GM13977 (cell line): ENCODE measurements at places on chromosomes 13 and 19.
A peak's percentile ranks its signal among the peaks of the same experiment; 100 is the strongest.

DNA sequence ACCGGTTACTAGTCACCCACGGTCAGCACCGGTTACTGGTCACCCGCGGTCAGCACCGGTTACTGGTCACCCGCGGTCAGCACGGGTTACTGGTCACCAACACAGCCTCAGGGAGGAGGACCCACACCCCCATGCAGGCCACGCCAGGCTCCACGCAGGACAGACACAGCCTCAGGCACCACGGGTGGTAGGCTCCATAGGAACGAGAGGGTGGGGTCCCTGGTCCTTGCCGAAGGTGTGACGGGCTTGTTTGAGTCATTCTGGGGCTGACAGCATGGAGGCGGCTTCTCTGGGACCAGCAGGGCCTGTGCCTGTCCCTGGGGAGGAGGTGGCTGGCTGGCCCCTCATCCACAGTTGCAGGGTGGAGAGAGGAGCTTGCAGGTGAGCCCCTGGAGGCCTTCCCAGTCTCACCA is 122.8 kb upstream of the SOX1 start:
- DNase-seq: no peak

GRCh38 chr19:46845959-46846459 is 4.6 kb downstream of the AP2S1 start:
- DNase-seq: no peak

- peak; percentile 62 for DNase-seq
Observed at GRCh38 chr19:50906217-50906616, 5.0 kb downstream of the KLK4 start.

GRCh38 chr19:5789886-5790558 is 941 bp downstream of the DUS3L start:
- DNase-seq: no peak

DNA sequence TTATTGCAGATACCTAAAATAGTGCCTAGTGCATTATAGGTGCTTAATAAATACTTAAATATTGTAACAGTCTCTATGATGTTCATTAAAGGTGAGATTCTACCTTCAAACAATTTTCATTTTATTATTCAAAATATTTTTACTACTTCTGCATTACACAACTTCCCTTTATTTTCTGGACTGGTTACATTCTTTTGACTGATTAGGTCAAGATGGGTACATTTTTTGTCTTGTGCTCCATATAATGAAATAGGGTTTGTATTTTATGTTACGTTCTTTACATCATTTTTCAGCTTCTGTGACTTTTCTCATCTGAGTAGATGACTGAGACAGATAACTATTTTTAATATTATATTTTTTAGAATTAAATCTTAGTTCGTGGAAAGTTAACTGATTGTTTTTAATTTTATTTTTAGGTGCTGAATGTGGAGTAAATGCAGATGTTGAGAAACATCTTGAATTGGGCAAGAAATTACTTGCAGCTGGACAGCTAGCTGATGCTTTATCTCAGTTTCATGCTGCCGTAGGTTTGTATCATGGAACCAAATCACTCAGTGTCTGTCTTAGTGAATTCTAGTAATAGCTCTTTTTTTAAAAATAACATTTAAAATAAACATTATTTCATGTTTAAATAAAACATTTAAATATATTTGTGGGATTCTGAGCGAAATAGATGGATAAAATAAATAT is 32.0 kb downstream of the DNAJC3 start:
- no peak for DNase-seq

GRCh38 chr19:28543244-28543776 is 669.6 kb downstream of the UQCRFS1 start:
- DNase-seq: no peak

- DNase-seq: no peak
Observed at GRCh38 chr19:46932346-46932745, 71.5 kb downstream of the ARHGAP35 start.
